Muscle of leg (tissue), 16 donors: ENCODE measurements at places on chromosomes 6 and 20.

GRCh38 chr6:169171951-169172350 is 81.7 kb downstream of the THBS2 start:
- H3K27ac ChIP-seq = peak overlapping the region; percentile 7
- H3K36me3 ChIP-seq = no peaks in the 10 kb centered on the region
- DNase-seq = no peak
- peaks cover 32% of the 10 kb centered on the region for H3K4me1 ChIP-seq

DNA sequence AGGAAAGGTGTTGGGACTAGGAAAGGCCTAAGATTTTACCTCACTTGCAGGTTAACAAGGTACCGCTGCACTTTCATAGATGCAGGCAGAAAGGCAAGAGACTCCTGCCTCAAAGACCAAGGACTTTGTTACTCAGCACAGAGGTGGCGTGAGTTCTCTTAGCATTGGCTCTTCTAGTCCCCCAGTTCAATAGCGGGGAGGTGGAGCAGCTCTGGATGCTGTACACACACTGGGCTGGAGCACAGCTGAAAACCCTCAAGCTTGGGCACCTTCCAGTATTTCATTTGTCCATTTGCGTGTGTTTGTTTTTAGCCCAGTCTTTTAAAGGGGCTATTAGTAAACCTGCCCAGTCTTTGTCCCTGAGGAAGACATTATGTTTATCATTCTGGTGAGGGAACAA is 345.2 kb downstream of the FARS2 start:
- DNase-seq = peak; percentile 13
- no peaks in the 10 kb centered on the region for H3K36me3 ChIP-seq
- no peaks in the 10 kb centered on the region for H3K27me3 ChIP-seq
- no peak overlapping the region for H3K4me3 ChIP-seq
- no peak overlapping the region for H3K27ac ChIP-seq

GRCh38 chr6:112881027-112881426 is 533.9 kb downstream of the RFPL4B start:
- H3K4me1 ChIP-seq = peaks cover 3% of the 10 kb centered on the region
- H3K27me3 ChIP-seq = no peaks in the 10 kb centered on the region
- H3K4me3 ChIP-seq = no peak overlapping the region
- no peaks in the 10 kb centered on the region for H3K36me3 ChIP-seq
- H3K27ac ChIP-seq = no peak overlapping the region

- H3K36me3 ChIP-seq = no peaks in the 10 kb centered on the region
- no peaks in the 10 kb centered on the region for H3K27me3 ChIP-seq
- peak; percentile 51 for DNase-seq
- H3K4me1 ChIP-seq = peaks cover 7% of the 10 kb centered on the region
- H3K27ac ChIP-seq = peak overlapping the region; percentile 62
These were observed 11.7 kb upstream of the PRIM2 start for GRCh38 chr6:57305761-57306160.

GRCh38 chr6:71393981-71394432 is 105.4 kb downstream of the OGFRL1 start:
- peak; percentile 24 for DNase-seq
- peaks cover 5% of the 10 kb centered on the region for H3K4me1 ChIP-seq
- no peaks in the 10 kb centered on the region for H3K27me3 ChIP-seq
- no peaks in the 10 kb centered on the region for H3K36me3 ChIP-seq
- H3K4me3 ChIP-seq = no peak overlapping the region

DNA sequence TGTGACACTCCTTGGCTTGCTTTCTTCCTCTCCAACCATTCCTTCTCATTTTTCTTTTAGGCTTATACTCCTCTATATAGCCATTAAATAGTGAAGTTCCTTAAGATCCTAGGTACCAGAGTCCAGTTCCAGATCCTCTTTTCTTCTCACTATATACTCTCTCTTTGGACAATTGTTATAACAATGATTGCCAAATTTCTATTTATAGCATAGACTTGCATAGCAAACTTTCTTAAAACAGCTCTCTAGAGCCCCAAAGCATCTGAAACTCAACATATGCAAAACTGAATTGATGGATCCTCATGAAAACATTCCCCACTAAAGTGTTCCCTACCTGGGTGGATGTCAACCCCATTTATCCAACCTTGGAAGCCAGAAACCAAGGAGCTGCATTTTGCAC is 13.4 kb downstream of the PHIP start:
- no peak overlapping the region for H3K4me3 ChIP-seq
- H3K4me1 ChIP-seq = no peaks in the 10 kb centered on the region
- peaks cover 4% of the 10 kb centered on the region for H3K36me3 ChIP-seq
- no peak overlapping the region for H3K27ac ChIP-seq
- no peaks in the 10 kb centered on the region for H3K27me3 ChIP-seq
- peak; percentile 51 for DNase-seq

GRCh38 chr20:57060407-57061050 is 205.9 kb downstream of the BMP7 start:
- H3K4me3 ChIP-seq = no peak overlapping the region
- no peak for DNase-seq
- peaks cover 29% of the 10 kb centered on the region for H3K27me3 ChIP-seq

- no peak overlapping the region for H3K4me3 ChIP-seq
- H3K27me3 ChIP-seq = no peaks in the 10 kb centered on the region
- H3K4me1 ChIP-seq = no peaks in the 10 kb centered on the region
- no peak overlapping the region for H3K27ac ChIP-seq
These were observed 14.0 kb downstream of the DPPA5 start for GRCh38 chr6:73340048-73340447.

GRCh38 chr6:106574741-106575458 is 54.4 kb downstream of the RTN4IP1 start:
- H3K27me3 ChIP-seq = no peaks in the 10 kb centered on the region
- H3K27ac ChIP-seq = no peak overlapping the region
- H3K4me3 ChIP-seq = no peak overlapping the region
- H3K36me3 ChIP-seq = peaks cover 4% of the 10 kb centered on the region
- no peaks in the 10 kb centered on the region for H3K4me1 ChIP-seq

DNA sequence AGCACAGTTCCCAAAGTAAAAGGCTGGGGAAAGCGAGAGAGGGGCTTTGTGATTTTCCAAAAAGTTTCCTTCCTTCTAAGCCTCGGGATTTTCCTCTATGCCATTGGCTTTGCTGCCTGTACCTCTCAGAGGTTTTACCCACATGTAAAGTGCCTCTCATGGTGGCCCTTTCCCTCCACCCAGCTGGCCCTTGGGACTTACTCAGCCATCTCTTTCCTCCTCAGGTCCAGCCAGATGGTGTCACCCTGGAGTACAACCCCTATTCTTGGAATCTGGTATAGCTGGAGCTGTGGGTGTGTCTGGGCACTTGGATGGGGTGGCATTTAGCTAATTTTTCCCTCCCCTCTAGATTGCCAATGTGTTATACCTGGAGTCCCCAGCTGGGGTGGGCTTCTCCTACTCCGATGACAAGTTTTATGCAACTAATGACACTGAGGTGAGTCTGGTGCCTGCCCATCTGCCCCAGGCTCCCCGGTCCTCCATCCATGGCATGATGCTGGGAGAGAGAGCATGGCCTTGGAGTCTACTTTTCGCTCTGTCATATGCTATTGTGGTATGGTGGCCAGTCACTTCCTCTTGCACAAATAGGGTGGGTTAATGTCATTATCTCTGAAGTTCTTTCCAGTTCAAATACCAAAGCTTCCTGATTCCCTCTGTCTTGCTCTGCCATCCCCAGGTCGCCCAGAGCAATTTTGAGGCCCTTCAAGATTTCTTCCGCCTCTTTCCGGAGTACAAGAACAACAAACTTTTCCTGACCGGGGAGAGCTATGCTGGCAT is 1.1 kb downstream of the CTSA start:
- H3K4me1 ChIP-seq = peaks cover 23% of the 10 kb centered on the region
- H3K36me3 ChIP-seq = peaks cover 57% of the 10 kb centered on the region
- no peaks in the 10 kb centered on the region for H3K27me3 ChIP-seq
- H3K27ac ChIP-seq = no peak overlapping the region
- DNase-seq = no peak
